ENCODE measurements at places on chromosomes 11 and 22. TPM values are rescaled to one million over a fixed set of nuclear protein-coding genes. Genes with fewer than 3 reads are reported as not detected.

DNA sequence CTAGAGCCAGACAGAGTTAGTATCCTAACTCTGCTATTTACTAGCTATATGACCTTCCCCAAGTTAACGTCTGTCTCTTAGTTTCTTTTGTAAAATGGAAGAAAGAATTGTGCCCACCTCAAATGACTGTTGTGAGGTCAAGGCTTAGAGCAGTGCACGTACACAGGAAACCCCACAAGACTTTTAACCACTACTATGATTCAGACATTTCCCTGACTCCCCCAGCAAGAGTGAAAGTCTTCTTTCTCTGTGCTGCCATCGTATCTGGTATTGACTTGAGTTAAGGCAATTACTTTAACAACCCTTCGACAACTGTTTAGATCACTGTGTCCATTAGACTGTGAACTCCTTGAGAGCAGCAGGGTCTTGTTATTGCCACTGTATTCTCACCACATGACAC, 2.6 kb upstream of the OR52W1 start:
- DNase-seq, result no peak

GRCh38 chr11:83027289-83027688, 44.4 kb downstream of the RAB30 start:
- no peak for DNase-seq

Gene EEF1G
- 1,879 TPM for total RNA-seq

Gene MYOD1
- not detected for total RNA-seq

DNA sequence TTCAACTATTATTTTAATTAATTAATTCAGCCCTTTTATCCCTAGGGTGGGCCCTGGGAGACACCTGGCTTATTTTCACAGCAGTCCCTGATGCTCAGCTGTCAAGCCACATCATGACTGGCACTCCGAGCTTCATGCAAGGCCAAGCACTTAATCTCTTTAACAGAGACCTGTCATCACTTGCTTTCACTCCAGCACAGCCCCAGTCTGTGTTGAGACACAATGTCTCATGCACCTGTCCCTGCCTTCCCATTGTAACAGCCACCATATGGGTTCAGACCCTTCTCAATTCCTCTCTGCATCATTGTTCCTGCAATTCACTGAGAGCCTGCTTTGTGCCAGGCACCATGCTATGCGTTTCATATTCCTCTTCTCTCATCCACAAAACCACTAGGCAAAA, 222.2 kb upstream of the TENM4 start:
- no peak for DNase-seq

DNA sequence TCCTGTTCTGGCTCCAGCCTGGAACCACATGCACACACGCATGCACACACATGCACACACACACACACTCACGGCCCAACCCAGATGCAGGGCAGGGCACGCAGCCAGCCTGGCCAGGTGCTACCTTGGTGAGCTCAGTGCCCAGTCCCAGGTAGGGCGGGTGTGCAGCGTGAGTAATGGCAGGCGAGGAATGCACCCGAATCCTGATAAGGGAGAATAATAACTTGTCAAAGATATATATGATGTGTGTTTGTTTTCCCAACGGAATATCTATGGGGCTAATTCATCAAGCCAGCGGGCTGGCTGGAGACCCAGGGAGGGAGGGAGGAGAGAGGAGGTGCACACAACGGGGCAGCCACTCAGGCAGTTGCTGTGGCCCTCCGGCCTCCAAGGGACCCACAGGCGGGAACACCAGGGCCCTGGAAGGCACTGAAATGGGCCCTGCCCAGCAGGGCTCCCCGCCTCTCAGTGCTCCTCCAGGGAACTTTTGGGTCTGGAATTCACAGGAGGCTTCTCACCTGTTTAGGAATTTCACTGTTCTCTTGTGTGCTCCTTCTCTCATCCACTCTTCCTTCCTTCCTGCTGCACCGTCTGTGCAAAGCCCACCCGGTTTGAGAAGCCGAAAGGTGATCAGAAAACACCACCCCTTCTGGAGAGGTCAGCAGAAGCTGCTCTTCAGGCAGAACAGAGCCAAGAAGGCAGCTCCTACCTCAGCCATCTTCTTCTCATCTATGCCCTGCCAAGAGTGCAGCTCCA, 79.0 kb downstream of the BUD13 start:
- no peak for DNase-seq

DNA sequence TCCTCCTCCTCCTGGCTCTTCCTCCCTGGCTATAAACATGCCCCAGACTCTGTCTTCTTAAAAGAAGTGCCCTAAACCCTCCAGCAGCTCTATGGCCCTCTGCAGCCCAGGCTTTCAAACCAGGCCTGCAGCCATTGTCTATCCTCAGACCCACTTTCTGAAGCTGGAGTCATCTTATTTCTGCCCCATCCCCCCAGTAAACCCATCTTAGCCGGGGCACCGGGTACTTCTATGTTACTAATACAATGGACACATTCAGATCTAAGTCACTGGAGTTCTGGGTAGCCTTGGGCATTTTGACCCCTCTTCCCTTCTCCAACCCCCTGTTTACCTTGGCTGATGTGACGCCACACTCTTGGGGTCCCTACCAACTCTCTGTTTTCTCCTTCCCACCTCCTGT, 29.7 kb upstream of the CACNG2 start:
- no peak for DNase-seq

- DNase-seq, result no peak
These were observed 80.9 kb upstream of the CD44 start for GRCh38 chr11:35057926-35058668.

DNA sequence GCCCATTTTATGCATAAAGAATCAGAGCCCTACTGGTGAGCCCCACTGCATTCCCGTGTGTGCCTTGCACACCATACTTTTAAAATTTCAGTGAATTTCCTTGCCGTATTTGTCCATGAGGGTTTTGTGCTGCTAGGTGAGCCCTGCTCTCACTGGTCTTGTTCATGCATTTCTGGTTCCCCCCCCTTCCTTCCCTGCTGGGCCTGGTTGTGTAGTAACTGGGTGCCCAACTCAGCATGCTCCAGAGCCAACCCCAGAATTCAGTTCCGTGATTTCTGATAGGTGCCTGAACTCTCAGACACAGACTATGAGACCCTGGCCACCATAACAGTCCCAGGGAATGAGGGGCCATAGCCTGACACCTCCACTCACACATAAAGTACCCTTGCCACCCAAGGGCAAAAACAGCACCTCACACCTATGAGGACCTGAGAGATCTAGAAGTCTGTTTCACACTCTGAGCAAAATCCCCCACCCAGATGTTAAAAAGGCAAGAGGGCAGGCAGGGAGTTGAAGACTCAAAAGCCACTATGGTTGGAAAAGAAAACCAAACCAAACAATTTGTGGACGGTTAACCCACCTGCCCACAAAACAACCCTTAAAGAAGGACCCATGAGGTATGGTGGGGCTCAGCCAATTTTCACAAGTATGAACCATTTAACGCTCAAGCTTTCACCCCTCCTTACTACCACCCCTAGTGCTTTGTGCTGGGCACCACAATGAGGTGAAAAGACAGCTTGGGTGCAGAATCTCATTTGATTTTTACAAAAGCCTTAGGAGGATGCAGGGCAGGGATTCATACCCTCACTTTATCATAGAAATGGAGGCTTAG, 16.8 kb upstream of the IL10RA start:
- DNase-seq, result no peak

DNA sequence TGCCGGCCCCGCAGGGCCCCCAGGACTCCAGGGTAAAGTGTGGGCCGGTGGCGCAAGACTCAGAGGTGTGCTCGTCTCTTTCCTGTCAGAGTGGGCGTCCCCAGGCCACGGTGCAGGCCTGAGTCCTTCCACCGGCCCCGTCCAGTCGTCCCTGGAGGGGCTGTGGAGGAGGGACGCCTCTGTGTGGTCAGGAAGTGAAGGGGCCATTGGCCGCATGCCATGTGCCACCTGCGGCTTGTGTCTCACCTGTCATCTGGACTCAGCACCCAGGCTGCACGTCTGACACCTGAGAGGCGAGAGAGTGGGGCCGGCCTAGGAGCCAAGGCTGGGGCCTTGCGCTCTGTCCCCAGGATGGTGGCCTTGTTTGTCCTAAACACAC, 25.2 kb downstream of the MUC6 start:
- DNase-seq, result no peak

Gene TRABD
- total RNA-seq, result 93.4 TPM
